ENCODE measurements at places on chromosomes 7 and 10.
A peak's percentile ranks its signal among the peaks of the same experiment; 100 is the strongest.

GRCh38 chr10:61363006-61363405, 90.2 kb downstream of the TMEM26 start:
- no peak for DNase-seq

- DNase-seq: peak; percentile 30
Measured at GRCh38 chr10:113126229-113127201, 176.5 kb downstream of the TCF7L2 start.

- no peak for DNase-seq
Measured at GRCh38 chr7:86745013-86745745, 101.5 kb downstream of the GRM3 start.

DNA sequence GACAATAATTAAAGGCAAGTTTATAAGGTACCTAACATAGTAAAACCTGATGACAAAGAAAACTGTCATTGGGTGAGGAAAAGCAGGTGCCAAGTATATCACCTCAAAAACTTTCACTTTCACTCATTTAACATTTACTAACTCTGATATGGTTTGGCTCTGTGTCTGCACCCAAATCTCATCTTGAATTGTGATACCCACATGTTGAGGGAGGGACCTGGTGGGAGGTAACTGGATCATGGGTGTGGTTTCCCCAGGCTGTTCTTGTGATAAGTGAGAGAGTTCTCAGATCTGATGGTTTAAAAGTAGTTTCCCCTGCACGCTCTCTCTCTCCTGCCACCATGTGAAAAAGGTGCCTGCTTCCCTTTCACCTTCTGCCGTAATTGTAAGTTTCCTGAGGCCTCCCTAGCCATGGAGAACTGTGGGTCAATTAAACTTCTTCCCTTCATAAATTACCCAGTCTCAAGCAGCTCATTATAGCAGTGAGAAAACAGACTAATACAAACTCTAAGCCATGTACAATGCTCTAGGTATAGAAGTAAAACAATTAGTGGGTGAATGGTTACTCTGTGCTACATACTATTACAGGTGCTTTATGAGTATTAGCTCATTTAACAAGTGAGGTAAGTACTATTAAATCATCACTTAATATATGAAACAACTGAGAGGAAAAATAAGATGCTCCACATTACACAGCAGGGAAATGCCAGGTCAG, 199.0 kb downstream of the CHCHD3 start:
- no peak for DNase-seq

DNA sequence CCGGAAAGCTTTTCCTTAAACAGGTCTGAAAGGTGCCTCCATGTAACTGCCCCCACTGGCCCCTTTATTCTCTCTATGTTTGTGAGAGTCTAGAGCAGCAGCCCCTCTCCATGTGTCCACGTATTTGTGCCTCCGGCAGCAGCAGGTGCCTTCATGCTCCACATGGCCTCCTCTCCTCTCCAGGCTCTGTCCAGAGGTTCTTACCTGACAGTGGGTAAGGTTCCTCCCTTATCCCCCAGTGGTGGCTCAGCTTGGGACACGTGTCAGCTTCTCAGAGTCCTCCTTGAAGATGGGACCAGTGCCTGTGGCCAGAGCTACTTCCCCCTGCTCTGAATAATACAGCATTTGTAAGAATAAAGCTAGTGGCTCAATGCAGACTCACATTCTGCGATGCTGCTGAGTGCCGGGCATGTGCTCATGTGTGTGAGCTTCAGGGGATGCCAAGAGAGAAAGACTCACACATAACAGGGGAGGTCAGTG, 7.9 kb downstream of the CALML3 start:
- DNase-seq: no peak

DNA sequence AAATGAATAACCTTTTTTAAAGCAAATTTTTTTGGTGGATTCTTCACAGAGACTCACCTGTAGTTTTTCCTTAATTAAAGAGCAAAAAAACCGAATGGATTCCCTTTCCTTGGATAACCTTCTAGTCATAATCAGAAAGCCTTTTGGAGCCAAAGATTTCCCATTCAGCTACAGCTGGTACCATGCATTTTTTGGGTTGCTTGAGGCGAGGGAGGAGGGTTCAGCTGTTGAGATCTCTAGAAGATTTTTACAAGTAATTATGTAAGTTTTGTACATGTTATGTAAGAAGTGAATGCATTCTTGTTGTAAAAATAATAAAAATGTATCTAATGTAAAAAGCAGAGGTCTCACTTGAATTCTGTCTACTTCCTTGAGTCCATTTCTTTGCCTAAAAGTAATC, 463.2 kb downstream of the SORCS3 start:
- DNase-seq: no peak

GRCh38 chr10:112711366-112711765, 238.7 kb upstream of the TCF7L2 start:
- no peak for DNase-seq

Measured in CD4-positive, CD25-positive, alpha-beta regulatory T cell (primary cell).